Activated T-helper 17 cell treated with anti-CD3 and anti-CD28 coated beads, Interleukin-2, amount 50 U/mL, for 72 hours (primary cell): ENCODE measurements at places on chromosomes 5 and 9. TPM values are rescaled to one million over a fixed set of nuclear protein-coding genes. Genes with fewer than 3 reads are reported as not detected.

ABCA1 gene
- total RNA-seq, result 4.3 TPM

GBA2 gene
- 27.0 TPM for total RNA-seq

PCDHB11 gene
- not detected for total RNA-seq

ABLIM3 gene
- 0.41 TPM for total RNA-seq

IL9 gene
- 29.3 TPM for total RNA-seq

SPINK6 gene
- not detected for total RNA-seq

GPR151 gene
- total RNA-seq, result not detected

LHX3 gene
- not detected for total RNA-seq

ADGRD2 gene
- not detected for total RNA-seq

SLCO4C1 gene
- 0.04 TPM for total RNA-seq

GIN1 gene
- total RNA-seq, result 8.5 TPM

BAAT gene
- not detected for total RNA-seq

CLK4 gene
- 37.9 TPM for total RNA-seq

KIF12 gene
- not detected for total RNA-seq

DNA sequence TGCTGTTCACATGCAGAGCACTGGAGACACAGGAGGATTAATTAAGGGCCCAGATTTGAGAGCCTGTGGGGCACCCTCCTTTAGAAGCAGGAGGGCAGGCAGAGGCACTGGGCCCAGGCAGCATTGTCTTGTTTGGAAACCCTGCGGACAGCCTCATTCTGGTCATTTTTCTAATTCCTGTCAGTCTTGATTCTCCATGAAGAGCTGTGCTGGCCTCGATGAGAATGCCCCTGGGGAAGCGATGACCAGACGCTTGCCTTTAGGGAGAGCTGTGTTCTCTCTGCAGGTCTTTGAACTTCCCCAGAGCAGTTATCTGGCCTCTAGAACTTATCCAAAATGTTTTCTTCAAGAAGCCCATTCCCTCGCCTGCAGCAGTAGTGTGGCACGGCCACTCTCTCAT lies 117.8 kb upstream of the PTCH1 start:
- no peaks in the 10 kb centered on the region for H3K4me1 ChIP-seq
- peaks cover 18% of the 10 kb centered on the region for H3K27me3 ChIP-seq
- no peaks in the 10 kb centered on the region for H3K36me3 ChIP-seq
- no peak overlapping the region for H3K27ac ChIP-seq

DNA sequence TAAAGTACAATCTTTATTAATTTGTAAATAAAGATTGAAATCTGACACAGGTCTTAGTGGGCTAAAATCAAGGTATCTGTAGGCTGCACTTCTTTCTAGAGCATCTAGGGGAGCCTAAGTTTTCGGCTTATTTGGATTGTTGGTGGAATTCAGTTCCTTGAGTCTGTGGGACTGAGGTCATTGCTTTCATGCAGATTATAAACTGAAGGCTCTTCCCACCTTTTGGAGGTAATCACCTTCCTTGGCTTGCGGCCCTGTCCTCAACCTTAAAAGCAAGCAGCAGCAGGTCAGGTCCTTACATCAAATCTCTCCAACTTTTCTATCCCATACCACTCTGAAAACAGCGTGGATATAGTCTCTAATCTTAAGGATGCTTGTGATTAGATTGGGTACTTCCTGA lies 25.9 kb downstream of the MAT2B start:
- H3K4me3 ChIP-seq, result no peak overlapping the region
- no peaks in the 10 kb centered on the region for H3K4me1 ChIP-seq
- H3K27ac ChIP-seq, result no peak overlapping the region
- no peaks in the 10 kb centered on the region for H3K36me3 ChIP-seq

DNA sequence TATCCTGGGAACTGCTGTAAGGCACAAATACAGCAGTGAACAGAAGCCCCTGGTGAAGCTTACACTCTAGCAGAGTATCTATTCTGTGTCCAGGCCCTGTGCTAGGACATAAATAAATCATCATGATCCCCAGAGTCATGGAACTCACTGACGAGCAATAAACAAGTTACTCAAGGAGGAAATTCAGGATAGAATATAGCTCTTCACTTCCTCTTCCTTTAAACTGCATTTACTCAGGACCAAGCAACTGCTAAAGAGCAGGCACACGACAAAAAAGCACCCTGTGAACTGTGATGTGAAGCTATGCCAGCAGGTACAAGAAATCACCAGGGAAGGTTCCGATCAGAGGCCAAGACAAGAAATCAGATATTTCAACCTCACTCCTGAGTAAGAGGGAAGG lies 47.8 kb upstream of the NR5A1 start:
- no peaks in the 10 kb centered on the region for H3K36me3 ChIP-seq
- no peak overlapping the region for H3K4me3 ChIP-seq
- H3K4me1 ChIP-seq, result no peaks in the 10 kb centered on the region

- H3K4me3 ChIP-seq, result no peak within 1 kb of the TSS
- no peaks in the 10 kb centered on the region for H3K36me3 ChIP-seq
Measured at GRCh38 chr5:140855772-140856674, at the start of gene PCDHA10. Gene PCDHA10, plus strand, starts transcription at chr5:140855897. Its CDS starts 152 bp downstream, at chr5:140856049.

- no peaks in the 10 kb centered on the region for H3K36me3 ChIP-seq
- ATAC-seq, result no peak
- peaks cover 4% of the 10 kb centered on the region for H3K27me3 ChIP-seq
Measured at GRCh38 chr9:129273941-129274684, 96.1 kb upstream of the IER5L start.

GRCh38 chr9:92003308-92004044 lies 53.4 kb upstream of the ROR2 start:
- H3K27ac ChIP-seq, result no peak overlapping the region
- no peak for ATAC-seq
- H3K27me3 ChIP-seq, result peaks cover 11% of the 10 kb centered on the region

- H3K4me3 ChIP-seq, result peak overlapping the region; percentile 54
- peaks cover 35% of the 10 kb centered on the region for H3K27me3 ChIP-seq
- H3K36me3 ChIP-seq, result no peaks in the 10 kb centered on the region
- H3K27ac ChIP-seq, result no peak overlapping the region
- ATAC-seq, result peak; percentile 49
- H3K4me1 ChIP-seq, result no peaks in the 10 kb centered on the region
Measured at GRCh38 chr5:55821731-55822512, 29.2 kb upstream of the IL31RA start.

DNA sequence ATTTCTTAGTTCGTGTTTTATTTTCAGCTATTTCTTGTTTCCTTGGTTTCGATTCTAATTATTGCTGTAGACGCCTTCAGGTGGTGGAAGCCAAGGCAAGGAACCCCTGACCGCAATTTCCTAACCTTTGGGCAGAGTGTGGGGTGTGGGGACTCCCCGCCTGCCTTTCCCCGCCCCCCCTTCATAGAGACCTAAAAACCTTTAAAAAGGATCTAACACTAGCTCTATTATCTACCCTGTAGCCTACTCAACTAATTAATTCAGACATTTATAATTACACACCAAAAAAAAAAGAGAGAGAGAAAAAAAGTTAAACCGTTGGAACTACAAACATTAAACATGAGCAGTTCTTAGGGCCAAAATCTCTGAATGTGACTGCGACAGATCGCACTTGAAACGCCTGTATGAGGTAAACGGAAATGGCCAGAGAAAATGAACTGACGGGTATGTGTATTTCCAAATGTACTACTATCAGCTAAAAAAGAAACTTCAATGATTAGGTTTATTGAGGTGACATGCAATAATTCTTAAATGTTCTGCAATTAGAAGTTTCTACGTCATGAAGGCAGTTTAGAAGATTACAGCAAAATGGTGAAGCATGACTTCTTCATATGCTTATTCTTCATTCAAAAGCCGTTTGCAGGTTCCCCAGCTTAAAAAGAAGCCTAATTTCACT lies 19.0 kb upstream of the FER start:
- ATAC-seq, result peak; percentile 73
- H3K36me3 ChIP-seq, result no peaks in the 10 kb centered on the region
- peaks cover 32% of the 10 kb centered on the region for H3K27me3 ChIP-seq
- peaks cover 10% of the 10 kb centered on the region for H3K4me1 ChIP-seq

DNA sequence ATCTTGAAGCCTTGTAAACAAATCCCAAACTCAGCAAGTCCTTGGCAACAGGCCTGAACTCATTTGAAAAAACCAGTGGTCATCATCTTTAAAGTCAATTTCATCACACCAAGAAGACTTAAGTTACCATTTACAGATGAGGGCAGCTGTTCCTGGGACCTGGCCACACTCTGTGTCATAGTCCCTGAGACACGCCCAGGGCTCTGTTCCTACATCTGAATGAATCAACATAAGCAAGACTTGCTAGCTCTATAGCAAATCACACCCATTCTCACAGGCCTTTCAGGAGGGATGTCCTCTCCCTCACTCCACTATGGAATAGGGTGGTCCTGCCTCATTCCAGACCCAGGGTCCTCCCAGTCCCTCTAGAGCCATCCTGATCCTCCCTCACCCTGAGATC lies 142.8 kb downstream of the NSG2 start:
- no peaks in the 10 kb centered on the region for H3K36me3 ChIP-seq
- H3K27ac ChIP-seq, result no peak overlapping the region
- no peak overlapping the region for H3K4me3 ChIP-seq
- no peak for ATAC-seq
- H3K4me1 ChIP-seq, result no peaks in the 10 kb centered on the region

- no peak for ATAC-seq
- no peaks in the 10 kb centered on the region for H3K4me1 ChIP-seq
- no peak overlapping the region for H3K27ac ChIP-seq
- H3K36me3 ChIP-seq, result no peaks in the 10 kb centered on the region
- H3K27me3 ChIP-seq, result no peaks in the 10 kb centered on the region
Measured at GRCh38 chr9:31916591-31917241, 467.7 kb upstream of the ACO1 start.

DNA sequence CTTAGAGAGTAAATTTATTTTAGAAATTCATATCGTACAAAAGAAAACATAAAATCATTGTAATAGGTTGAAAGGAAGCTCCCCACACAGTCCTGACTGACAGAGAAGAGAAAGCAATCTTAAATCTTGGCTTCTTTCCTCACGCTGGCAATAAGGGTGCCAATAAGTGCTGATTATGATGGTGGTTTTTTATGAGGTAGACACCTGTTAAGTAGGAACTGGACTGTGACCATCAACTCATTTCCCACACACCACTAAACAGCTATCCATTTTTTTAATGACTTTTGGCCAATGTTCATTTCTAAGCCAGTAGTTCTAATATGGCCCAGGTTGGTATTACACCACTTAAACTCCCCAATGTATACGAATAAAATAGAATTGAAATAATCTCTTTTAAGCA lies 893.5 kb upstream of the NUDT12 start:
- H3K36me3 ChIP-seq, result no peaks in the 10 kb centered on the region
- no peak overlapping the region for H3K27ac ChIP-seq
- H3K4me3 ChIP-seq, result no peak overlapping the region
- no peaks in the 10 kb centered on the region for H3K27me3 ChIP-seq

DNA sequence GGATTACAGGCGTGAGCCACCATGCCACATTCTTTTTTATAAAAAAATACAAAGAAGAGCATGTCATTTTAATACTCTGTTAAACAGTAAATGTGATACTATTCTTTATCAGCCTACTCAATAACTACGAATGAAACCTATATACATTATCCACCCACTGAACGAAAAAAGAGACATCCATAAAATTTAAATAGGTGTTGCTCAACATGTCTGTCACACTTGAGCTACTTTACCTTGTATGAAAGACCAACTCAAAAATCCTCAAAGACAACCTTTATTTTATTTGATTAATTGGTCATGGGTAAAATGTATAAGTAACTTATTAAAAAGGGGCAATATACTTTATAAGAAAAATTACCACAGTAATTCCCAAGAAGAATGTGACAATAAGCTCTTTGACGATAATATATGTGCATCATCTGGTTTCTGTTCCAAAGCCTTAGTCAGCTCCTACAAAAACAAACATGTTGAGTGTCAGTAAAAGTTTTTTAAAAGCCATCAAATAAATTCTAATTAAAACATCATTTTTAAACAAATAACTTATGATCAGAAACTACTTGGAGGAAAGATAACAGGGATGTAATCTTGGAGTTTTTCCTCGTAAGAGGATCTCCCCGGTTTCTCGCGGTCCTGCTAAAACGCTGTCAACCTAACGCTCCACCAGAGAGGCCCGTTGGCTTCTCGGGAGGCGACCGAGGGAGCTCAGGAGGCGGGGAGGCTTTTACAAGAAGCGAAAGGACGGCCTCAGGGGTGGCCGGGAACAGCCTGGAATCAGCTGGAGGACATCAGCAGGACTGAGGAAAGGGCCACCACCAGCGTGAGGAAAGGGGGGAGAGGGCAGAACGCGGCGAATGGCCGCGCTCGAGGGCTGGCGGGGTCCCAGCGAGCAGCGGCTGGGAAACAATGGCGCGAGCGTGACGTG lies 13.5 kb upstream of the ANKRD18B start:
- H3K4me3 ChIP-seq, result peak overlapping the region; percentile 93
- no peaks in the 10 kb centered on the region for H3K36me3 ChIP-seq
- H3K27ac ChIP-seq, result peak overlapping the region; percentile 96
- no peaks in the 10 kb centered on the region for H3K4me1 ChIP-seq
- peak; percentile 79 for ATAC-seq
- no peaks in the 10 kb centered on the region for H3K27me3 ChIP-seq

- H3K36me3 ChIP-seq, result no peaks in the 10 kb centered on the region
- peaks cover 4% of the 10 kb centered on the region for H3K27me3 ChIP-seq
- no peak overlapping the region for H3K4me3 ChIP-seq
Measured at GRCh38 chr9:18422296-18423036, 51.5 kb upstream of the ADAMTSL1 start.

- no peak overlapping the region for H3K27ac ChIP-seq
- ATAC-seq, result no peak
- H3K4me3 ChIP-seq, result no peak overlapping the region
- no peaks in the 10 kb centered on the region for H3K4me1 ChIP-seq
- H3K36me3 ChIP-seq, result no peaks in the 10 kb centered on the region
Measured at GRCh38 chr9:134939080-134939733, 21.5 kb upstream of the FCN1 start.

DNA sequence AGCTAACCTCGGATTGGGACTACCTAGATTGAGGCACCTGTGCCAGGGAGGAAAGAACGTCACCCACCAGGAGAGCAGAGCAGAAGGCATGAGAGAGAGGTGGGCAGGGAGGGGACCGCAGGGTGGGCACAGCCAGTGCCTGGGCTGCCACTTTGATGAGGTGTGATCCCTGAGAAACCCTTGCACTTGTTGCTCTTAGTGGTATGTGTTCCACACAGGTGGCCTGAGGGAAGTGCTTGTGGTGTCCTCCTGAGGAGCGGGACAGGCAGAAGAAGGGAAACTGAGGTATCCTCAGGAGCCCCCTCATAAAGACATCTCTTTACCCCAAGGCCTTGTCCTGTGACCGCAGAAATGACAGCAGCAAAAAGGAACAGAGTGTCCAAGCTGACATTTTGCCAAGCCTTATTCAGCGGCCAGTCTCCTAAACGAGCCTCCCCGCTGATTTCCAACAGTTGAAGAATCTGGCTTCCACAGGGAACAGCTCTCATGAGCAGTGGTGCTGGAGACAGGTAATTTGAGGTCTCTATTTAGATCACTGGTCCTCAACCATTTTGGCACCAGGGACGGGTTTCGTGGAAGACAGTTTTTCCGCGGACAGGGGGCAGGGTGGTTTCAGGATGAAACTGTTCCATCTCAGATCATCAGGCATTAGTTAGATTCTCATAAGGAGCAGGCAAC lies 82.4 kb downstream of the FOXD1 start:
- no peak overlapping the region for H3K27ac ChIP-seq
- ATAC-seq, result no peak
- H3K27me3 ChIP-seq, result peaks cover 34% of the 10 kb centered on the region
- no peaks in the 10 kb centered on the region for H3K4me1 ChIP-seq
- no peaks in the 10 kb centered on the region for H3K36me3 ChIP-seq

DNA sequence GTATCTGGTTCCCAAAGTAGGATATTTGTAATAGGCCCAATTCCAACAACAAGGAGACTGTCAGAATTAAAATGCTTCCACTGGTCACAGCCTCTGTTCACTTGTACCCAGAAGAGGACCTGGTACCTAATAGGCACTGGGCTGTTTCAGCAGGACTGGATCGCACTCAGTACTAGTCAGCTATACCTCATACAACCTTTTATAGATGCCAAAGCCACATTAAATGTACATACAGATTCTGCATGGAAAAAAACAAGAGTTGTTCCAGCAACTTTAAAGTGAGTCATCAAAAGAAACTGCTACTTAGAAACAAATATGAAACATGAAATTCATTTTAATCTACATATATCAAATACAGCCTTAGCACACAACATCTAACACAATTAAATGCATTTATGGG lies 87.5 kb downstream of the GPR21 start:
- H3K36me3 ChIP-seq, result peaks cover 26% of the 10 kb centered on the region
- no peak overlapping the region for H3K27ac ChIP-seq
- no peaks in the 10 kb centered on the region for H3K27me3 ChIP-seq
